ENCODE measurements at places on chromosomes 4 and X.

DNA sequence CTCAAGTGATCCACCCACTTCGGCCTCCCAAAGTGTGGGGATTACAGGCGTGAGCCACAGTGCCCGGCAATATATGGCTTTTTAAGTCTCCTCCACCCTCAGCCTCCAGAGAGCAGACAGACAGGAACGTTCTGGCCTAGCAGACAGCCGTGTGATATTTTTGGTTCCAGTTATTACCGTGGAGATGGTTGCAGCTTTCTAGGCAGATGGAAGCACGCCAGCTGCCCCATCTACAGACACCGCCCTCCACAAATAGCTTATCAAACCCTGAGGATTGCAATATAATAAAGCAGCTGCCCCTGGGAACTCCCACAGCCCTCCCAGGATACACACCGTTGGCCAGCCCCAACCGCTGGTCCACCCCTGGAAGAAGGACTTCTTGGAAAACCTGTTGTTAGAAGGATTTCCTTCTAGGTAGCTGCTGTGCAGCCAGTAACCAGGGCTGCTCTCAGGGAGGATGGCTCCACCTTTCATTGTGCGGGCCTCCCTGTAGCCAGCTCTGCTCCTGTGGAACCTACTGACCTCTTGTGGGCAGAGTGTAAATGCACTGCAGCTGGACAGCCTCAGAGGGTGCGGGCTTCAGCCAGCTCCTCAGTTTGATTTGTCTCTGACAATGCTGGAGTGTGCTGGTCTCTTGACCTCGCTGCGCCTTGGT, 44.0 kb downstream of the SLC25A5 start:
- no peak for DNase-seq

DNA sequence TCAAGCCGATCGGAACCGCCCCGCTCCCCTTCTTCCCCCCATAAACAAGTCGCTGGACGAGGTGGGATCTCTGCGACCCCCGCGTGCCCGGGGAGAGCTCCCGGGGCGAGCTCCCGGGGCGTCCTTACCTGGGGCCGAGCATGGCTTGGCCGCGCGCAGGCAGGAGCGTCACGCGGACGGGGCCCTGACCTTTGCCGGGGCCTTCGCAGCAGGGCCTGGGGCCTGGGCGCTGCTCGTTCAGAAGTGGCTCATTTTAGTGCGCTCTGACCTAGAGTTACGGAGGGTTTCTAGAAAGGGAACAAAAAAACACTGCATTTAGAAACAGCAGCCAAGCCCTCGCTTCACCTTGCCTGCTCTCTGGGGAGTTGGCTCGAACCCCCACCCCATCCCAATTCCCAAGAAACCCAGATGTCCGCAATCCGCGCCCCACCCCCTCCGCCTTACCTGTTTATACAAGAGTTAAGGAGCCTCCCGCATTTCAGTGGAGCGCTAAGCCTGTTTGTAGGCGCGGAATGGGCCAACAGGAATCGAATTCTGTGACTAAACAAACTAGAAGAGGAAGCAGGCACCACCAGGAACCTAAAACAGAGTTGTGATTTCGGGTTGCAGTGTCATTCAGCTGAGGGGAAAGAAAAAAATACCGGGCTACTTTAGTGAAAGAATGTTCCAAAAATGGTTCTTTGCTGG, 814 bp upstream of the RBM47 start:
- DNase-seq, result no peak

DNA sequence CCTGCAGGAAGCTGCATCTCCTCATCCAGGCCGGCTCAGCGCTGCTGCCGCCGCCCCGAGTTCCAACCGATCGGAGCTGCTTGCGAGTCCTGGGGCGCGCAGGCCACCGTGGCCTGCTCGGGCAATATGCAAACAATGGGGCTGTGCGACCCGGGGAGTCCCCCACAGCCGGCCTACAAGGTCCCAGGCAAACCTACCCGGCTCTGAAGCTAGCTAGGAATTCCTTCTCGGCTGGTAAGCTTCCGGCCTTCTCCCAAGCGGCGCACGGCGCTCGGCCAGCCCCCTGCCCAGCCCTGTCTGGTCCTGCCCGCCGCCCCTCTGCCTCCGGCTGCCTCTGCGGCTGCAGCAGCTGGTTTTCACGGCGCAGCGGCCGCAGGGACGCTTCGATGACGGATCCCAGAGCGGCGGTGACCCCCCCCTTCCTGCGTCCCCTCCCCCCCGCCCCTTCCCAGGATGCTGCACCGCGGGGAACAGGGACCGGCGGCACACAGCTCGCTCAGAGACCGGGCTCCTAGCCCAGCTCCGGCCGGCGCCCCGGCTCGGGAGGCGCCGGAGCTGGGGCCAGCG, 59.4 kb downstream of the TSC22D3 start:
- DNase-seq, result no peak

- DNase-seq, result no peak
These were observed 340 bp downstream of the HNRNPD start for GRCh38 chr4:82373486-82373815.
